ENCODE measurements at places on chromosomes 11 and 22. TPM values are rescaled to one million over a fixed set of nuclear protein-coding genes. Genes with fewer than 3 reads are reported as not detected.

GRCh38 chr11:105208019-105208418, 68.5 kb upstream of the CARD18 start:
- H3K27me3 ChIP-seq: no peaks in the 10 kb centered on the region
- no peak overlapping the region for H3K4me3 ChIP-seq
- no peaks in the 10 kb centered on the region for H3K36me3 ChIP-seq
- H3K4me1 ChIP-seq: no peaks in the 10 kb centered on the region

- H3K27ac ChIP-seq: peak overlapping the region; percentile 86
- H3K4me1 ChIP-seq: peaks cover 71% of the 10 kb centered on the region
- H3K27me3 ChIP-seq: no peaks in the 10 kb centered on the region
- peak; percentile 80 for DNase-seq
These were observed 49.5 kb downstream of the PACS1 start for GRCh38 chr11:66119348-66120133.

DNA sequence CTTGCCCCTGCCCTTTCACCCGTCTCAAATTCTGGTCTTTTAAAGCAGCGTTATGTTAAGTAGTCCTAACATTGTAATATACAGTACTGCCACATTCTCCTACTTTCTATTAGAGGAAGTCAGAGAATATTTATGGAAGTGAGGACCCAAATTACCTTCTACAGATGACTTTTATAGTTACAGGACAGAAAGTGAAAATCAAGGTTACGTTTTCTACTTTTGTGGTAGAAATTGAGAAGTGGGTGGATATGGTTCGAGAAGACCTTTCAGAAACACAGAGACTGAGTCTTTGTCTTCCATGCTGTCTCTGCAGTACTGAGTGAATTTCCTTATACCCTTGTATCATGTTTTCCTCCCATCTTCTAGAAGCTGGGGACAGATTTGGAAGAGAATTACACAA, 17.1 kb downstream of the SC5D start:
- no peak overlapping the region for H3K4me3 ChIP-seq
- H3K36me3 ChIP-seq: peaks cover 24% of the 10 kb centered on the region
- H3K27me3 ChIP-seq: no peaks in the 10 kb centered on the region
- H3K4me1 ChIP-seq: peaks cover under 1% of the 10 kb centered on the region
- no peak overlapping the region for H3K27ac ChIP-seq
- DNase-seq: no peak

DNA sequence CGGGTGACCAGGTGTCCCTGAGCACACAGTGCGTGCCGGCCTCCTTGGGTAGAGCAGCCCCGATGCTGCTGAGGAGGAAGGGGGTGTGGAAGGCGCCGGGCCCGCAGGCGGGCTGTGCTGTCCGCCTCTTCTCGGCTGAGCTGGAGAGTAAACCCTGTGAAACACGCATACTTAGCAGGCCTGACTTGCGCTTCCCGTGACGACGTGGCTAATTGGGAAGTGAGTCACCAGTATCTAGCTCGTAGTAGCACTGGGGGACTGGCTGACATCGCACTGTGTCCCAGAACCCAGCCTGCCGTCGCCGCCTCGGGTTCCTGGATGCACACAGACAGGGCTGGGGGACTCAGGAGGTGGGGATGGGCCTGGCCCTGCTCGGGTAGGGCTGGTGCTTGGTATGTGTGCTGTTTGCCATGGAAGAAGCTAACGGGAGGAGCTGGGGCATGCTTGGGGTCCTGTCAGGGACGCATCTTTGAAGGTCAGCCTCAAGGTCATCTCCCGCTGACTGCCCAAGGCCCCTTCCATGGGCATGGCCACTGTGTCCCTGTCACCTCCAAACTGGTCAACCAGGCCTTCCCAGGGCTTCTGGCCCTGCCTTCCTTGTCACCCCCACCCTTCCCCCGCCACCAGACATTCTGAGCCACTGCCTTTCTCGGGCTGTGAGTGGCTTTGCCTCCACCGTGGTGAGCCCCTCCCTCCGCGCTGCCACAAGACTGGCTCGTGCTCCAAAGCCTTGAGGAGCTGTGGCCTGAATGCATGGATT, 1327.0 kb downstream of the BRD1 start:
- peak; percentile 16 for DNase-seq
- H3K36me3 ChIP-seq: no peaks in the 10 kb centered on the region
- no peaks in the 10 kb centered on the region for H3K27me3 ChIP-seq
- no peak overlapping the region for H3K27ac ChIP-seq
- no peak overlapping the region for H3K4me3 ChIP-seq
- no peaks in the 10 kb centered on the region for H3K4me1 ChIP-seq

- H3K36me3 ChIP-seq: no peaks in the 10 kb centered on the region
- no peak for DNase-seq
- no peaks in the 10 kb centered on the region for H3K27me3 ChIP-seq
- peak overlapping the region; percentile 26 for H3K27ac ChIP-seq
- peaks cover 28% of the 10 kb centered on the region for H3K4me1 ChIP-seq
These were observed 15.0 kb upstream of the PRR5 start for GRCh38 chr22:44686873-44687600.

GRCh38 chr11:65884716-65885092, 3.6 kb downstream of the FIBP start:
- H3K27me3 ChIP-seq: no peaks in the 10 kb centered on the region
- H3K36me3 ChIP-seq: peaks cover 14% of the 10 kb centered on the region
- DNase-seq: peak; percentile 75
- H3K27ac ChIP-seq: no peak overlapping the region

DNA sequence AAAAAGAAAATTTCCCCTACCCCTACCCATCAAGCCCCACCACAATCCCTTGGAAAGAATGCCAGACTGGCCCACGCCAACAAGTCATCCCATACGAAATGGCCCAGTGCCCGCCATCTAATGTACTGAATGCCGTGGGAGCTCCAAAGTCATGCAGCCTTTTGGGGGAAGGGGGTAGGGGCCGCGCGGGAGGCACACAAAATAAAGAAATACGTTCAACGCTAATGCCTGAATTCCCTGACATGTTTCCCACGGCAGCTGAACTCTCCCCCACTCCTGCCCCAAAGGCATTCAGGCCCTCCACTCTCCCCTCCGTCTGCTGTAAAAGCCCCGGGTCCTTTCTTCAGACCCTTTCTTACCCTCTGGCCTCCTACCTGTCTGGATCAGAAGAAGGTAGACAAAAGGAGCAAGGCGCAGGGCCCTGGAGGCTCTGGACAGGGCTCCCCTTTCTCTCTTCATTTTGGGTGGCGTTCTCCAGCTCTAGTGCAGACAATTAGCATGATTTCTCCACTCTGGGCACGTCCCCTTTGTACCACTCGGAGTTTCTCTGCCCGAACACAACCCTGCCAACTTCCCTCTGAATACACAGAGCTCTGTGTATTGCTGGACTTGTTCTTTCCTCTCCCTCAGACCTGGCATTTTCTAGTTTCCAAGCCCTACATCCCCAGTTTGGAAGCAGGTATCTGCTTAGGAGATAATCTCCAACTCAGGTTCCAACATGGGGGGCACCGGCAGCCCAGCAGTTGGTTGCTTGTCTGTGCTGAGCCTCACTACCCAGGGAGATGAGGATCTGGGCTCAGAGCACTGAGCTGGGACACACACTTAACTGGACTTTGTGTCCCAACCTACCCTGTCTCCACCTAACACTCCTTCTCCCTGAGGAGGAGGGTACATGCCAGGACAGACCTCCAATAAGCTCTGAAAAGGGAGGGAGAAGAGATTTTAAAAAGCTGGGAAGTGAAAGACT, at the start of gene HEPACAM:
Gene HEPACAM (minus strand): TSS at position 500 of the 967 bp plus-strand sequence. CDS start 41 bp downstream, at position 459.
- H3K4me3 ChIP-seq: peak within 1 kb of the TSS; percentile 6
- H3K36me3 ChIP-seq: no peaks in the 10 kb centered on the region
- peak within 1 kb of the TSS; percentile 58 for H3K27ac ChIP-seq
- H3K4me1 ChIP-seq: peaks cover 35% of the 10 kb centered on the region
- no peaks in the 10 kb centered on the region for H3K27me3 ChIP-seq

Gene ADAMTS8
- 0.63 TPM for total RNA-seq
